NCI-H187 (cell line): ENCODE measurements at places on chromosomes 4 and X.
A peak's percentile ranks its signal among the peaks of the same experiment; 100 is the strongest.

DNA sequence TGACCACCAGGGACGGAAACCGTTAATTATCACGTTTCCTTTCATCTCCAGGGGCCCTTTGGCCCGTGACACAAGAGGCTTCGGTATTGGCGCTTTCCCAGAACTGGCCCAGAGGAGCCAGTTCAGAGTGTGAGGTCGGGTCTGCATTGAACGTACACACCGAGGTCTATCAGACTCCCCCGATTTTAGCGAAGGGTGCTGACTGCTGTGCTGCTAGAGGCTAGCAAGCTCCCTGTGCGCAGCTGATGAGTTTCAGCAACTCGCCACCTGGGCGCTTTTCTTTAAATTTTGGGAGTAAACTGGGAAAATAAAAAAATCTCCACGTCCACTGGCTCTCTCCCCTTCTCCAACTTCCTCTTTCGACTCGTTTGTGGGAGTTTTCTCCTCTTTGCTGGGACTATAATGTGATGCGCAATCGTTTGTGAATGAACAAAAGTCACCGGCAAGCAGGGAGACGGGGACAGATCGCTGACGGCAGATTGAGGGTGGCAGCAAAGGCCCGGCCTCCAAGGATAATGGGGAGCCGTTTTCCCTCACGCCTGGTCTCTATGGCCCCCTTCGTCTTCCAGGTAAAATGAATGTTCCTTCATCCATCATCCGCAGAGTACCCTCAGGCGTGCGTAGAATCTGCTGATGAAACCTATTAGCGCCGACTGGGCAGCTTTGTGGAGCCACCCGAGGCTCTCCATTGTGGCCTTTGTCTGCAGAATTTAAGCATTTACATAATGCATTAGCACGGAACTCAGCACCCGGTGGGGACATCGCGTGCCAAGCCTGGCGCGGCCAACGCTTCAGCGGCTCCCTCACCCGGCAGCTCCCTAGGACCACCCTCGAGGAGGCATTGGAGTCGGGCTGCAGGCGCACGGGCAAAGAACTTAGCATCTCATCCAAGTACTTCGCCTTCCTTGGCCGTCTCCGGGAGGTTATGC lies 1.6 kb upstream of the LRAT start:
- DNase-seq, result no peak

GRCh38 chr4:183407635-183408464 lies 36.6 kb upstream of the CDKN2AIP start:
- no peak for DNase-seq

DNA sequence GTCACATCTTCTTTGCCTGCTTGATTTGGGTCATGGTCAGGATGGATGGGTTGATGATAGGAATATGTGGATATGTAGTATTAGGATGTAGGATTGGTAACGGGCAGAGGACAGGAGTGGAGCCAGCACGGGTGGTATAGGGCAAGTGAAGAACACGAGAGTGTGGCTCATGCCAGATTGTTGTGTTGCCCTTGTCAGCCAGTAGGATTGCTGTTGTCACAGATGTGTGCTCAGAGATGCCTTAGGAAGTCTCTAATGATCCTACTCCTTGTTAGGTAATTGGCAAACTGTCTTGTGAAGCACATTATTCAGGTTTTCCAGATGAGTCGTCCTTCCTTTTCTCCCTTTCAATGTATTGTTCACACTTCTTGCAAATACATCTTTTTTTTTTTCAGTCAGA lies 5.5 kb downstream of the ATP10D start:
- DNase-seq, result no peak

GRCh38 chr4:40055863-40056715 lies 561 bp upstream of the N4BP2 start:
- DNase-seq, result peak; percentile 36

DNA sequence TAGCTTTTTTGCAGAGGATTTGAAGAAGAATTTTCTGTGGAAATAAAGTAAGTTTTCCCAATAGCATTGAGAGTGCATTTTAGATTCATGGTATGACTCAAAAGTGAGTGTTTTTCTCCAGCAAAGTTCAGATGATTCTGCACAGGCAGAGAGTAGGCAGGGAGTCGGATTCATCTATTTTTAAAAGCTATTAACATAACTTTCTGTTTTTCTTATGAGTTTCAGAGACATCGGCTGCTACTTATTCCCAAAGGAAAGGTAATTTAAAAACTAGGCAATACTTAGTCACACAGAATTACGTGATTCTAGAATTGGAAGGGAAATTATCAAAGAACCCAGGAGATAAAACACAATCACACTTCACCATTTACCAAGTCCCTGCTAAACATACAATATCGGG lies 4.4 kb downstream of the CCDC110 start:
- DNase-seq, result no peak

- DNase-seq, result no peak
These were observed 5.4 kb downstream of the SEL1L3 start for GRCh38 chr4:25857403-25857802.

DNA sequence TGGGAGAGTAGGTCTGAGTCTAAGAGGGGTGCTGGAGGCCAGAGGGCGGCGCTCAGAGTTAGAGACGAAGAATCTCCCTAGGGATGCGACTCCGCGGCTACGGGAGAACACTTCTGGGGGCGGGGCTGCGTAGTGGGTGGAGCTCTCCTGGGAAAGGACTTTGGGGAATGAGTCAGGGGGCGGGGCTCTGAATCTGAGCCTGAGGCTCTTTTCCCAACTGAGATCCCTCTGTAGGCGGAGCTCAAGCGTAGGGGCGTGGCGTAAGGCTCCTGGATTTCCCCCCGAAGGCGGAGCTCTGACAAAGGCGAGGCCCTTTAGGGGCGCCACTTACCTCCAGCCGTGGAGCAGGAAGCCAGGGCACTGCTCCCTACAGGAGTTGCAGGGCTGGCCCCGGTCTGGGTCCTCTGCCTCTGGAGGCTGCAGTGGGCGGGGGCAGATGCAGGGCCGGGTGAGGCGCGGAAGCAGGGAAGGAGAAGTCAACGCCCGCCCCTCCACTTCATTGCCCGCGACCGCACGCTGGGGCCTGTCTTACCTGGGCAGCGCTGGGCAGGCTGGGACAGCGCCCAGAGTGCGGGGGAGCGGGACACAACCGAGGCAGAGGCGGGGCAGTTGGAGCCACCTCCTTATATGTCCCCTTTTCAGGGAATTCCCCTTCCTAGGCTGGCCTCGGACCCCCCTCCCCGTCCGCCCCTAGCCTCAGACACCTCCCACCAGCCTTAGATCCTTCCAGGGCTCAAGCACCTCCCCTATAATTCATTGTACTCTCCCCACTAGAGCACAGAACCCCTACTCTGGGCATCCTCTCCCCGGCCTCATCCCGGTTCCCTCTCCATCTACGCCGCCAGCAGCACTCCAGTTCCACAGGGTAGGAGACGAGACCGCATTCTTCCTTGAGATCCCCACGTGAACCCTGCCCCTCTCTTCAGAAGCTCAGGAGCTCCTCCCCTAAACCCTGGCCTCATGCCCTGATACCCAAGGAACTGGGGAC lies 1.6 kb downstream of the PRICKLE3 start:
- peak; percentile 52 for DNase-seq

- no peak for DNase-seq
These were observed 49.8 kb upstream of the SEC24B start for GRCh38 chr4:109383823-109384222.

DNA sequence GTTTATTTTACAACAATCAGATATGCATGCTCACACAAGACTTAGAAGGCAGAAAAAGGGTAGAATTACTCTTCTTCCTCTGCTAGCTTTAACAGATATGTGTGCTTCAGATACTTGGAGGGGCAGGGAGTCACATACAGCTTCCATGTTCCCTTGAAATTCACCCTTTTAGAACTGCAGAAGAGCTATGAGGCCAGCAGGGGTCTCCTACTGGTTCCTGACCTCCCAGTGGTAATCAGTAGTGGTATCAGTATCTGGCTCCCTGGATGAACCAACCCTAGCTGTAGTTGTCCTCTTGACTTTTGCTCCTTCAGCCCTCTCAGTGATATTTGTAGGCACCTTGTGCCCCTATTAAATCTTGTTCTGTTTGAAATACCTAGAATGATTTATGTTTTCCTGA lies 81.5 kb downstream of the RCHY1 start:
- no peak for DNase-seq

DNA sequence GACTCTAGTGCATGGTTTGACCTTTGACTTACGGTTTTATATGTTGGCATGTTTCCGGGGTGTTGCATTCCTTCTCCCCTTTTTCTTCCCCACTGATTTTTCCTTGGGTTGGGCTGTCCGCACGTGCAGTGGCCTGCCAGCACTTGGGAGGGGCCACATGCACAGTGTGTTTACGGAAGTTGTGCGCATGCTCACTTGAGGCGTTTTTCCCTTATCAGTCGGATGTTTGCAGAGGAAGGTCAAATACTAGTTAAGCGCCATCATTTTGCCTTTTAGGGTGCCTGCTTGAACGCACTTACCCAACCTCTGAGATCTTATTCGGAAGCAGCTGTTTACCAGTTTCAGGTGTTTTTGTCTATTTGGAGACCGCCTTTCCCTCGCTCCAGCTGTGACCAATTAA lies 653.9 kb upstream of the AADAT start:
- DNase-seq, result no peak

DNA sequence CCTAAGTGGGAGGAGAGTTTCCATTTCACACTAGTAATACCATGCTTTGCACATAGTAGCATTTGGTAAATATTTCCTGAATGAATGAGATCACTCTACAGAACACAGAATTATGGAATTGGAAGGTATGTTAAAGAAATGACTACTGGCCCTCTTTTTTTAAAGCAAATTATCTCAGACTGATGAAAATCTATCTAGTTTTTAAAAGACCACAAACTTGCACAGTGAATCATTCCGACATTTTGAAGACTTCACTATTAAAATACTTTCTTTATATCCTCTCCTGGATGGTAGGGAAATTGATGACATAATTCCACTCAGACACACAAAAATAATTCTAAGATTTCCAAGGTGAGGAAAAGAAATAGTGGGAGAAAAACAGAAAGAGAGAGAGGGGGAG lies 68.4 kb upstream of the ETNPPL start:
- no peak for DNase-seq

DNA sequence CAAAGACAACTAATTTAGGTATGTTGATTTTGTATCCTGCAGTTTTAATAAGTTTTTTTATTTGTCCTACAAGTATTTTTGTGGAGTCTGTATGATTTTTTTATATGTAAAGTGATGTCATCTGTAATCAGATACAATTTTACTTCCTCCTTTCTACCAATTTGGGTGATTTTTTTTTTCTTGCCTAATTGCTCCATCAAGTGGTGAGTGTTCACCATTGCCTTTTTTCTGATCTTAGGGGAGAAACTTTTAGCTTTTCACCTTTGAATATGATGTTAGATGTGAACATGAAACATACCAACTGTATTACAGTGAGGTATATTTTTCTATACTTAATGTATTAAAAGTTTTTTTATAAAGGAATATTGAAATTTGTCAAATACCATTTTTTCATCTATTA lies 362.3 kb downstream of the PABPC4L start:
- DNase-seq, result no peak

- no peak for DNase-seq
These were observed 227.6 kb upstream of the HDX start for GRCh38 chrX:84729809-84730208.

DNA sequence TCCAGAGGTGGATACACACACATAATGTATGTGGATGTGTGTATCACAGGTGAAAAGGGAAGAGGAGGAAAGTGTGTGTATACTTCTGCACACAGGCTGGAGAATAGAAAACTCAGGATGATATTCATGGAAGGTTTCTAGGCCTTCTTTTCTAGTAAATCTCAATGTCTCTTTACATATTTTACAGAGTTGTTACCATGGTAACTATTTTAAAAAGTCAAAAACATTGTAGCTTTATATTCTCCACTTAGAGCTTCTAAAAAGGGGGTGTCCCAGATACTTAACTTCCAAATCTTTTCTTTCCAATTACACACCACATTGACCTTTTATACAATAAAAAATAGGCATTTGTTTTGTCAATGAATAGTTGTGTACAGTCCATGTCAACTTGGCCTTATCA lies 604.8 kb upstream of the LCORL start:
- DNase-seq, result no peak

DNA sequence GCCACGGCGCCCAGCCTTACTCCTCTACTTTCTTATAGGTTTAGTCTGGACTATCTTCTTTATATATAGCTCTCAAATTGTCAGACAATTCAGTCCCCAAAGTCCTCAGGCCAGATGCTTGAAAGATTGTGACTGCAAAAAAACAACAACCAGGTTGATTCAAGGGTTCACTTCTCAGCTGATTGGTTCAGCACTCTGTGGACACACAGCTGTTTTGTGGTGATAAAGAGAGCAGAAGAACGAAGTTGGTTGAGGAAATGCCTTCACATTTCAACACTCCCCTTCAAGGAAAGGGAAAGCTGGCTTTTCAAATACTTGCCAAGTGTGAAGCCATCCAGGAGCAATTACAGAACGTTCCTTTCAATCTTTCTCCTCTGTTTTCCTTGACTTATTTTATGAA lies 166.8 kb downstream of the SHROOM3 start:
- no peak for DNase-seq

- DNase-seq, result no peak
These were observed 147.2 kb downstream of the AFF2 start for GRCh38 chrX:148647651-148648050.

GRCh38 chr4:3472411-3473141 lies 9.5 kb downstream of the DOK7 start:
- DNase-seq, result no peak

GRCh38 chr4:175789647-175790046 lies 22.4 kb downstream of the GPM6A start:
- DNase-seq, result no peak

GRCh38 chr4:151324752-151325110 lies 674 bp downstream of the SH3D19 start:
- no peak for DNase-seq

- DNase-seq, result no peak
These were observed 72.0 kb downstream of the FRMPD4 start for GRCh38 chrX:12210196-12210815.

DNA sequence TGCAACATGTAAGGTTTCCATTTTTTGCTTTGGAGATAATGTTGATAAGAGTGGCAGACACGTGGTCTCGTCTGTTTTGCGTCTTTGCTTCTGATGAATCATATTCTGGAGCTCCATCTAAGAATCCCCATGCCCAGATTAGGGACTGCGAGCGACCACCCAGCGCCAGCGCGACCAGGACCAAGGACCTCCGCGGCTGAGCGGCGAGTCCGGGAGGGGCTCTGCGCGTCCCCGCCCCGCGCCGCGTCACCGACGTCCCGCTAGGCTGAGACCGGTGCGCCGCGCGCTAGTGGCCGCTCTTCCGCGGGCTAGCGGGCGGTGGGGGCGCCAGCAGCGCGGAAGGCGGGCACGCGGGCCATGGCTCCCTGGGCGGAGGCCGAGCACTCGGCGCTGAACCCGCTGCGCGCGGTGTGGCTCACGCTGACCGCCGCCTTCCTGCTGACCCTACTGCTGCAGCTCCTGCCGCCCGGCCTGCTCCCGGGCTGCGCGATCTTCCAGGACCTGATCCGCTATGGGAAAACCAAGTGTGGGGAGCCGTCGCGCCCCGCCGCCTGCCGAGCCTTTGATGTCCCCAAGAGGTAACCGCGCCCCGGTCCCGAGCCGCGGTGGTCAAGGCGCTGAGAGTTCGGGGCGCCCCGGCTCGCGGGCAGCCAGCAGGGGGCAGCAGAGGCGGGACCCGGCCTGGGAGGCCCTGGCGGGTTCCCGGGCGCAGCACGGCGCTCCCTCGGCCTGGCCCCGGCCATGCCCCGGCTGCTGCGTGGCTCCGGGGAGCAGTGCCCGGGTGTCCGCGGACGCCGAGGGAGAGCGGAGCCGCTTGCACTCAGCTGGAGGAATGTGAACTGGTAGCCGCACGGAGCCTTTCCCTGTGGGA lies at the start of gene SRD5A3:
Gene SRD5A3 (plus strand): TSS at position 263 of the 871 bp plus-strand sequence. CDS start 95 bp downstream, at position 358.
- DNase-seq, result peak; percentile 78
